ENCODE measurements at places on chromosomes 6 and 20.

DNA sequence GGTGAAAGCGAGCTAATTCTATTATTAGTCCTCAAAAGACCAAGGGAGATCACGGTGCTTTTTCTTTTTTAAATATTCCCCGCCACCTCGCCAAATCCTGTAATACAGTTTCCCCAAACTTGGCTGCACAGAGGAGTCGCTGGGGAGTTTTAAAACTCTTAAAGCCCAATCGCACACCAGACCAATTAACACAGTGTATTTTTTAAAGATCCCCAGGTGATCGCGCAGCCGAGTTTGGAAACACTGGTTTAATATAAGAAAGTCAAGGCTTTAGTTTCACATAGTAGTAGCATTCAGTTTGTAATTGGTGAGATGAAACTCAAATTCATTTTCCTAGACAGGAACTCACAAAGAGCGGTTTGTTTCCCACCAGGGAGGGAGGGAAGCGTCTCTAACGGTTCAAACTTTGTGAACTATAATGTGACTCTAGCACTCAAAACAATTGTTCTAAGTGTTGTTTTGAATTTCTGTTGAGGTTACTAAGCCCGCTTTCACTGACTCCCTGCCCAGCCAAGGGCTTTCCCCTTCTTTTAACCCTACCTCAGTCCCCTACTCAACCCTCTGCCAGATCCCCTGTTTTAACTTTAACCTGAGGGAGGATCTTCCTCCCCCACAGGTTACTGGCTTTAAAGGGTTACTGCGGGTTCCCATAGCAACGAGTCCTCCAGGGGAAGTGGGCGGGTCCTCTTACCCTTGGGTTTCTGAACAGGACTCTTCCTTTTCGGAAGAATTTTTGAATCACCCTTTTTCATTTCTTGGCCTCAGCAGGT is 25.7 kb upstream of the BTBD3 start:
- no peak for DNase-seq

DNA sequence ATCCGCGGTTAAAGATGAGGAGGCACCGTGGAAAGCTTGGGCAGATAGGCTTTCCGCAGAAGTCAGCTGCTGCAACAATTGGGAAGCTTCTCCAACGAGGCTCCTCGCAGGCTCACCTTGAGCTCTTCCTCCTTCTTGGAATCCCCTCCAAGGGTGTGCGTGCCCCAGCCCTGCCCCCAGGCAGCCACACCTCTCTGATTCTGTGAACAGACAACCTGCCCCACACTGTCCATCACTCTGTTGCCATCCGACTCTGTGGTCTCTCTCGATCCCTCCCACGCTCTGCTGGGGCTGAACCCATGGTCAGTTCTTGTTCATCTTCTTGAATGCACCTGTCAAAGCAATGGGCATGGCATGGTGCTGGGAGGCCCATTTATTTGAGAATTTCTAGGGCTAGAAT is 31.5 kb downstream of the PACSIN1 start:
- no peak for DNase-seq

DNA sequence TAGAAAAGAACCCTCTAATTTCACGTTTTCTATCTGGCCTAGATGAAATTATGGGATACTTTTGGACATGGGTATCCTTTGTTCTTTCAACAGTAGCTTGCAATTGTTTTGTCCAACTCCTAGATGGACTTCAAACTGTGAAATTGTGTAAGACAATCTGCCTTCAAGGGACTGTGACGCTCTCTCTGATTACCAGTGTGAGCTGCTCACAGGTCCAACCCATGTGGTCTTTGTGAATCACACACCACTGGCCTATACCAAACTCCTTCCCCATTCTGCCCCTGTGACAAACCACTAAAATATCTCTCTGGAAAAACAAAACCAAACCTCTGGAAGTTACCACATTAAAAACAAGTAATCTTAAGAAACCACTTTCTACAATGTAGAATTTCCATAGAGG is 59.5 kb downstream of the NINL start:
- DNase-seq: peak; percentile 38

- DNase-seq: no peak
Observed at GRCh38 chr20:37411408-37412219, 65.7 kb downstream of the SRC start.

- DNase-seq: no peak
Observed at GRCh38 chr6:36615018-36615761, 21.0 kb downstream of the SRSF3 start.

- DNase-seq: no peak
Observed at GRCh38 chr6:108492131-108492766, 68.5 kb upstream of the FOXO3 start.

- no peak for DNase-seq
Observed at GRCh38 chr6:156474507-156475120, 302.6 kb upstream of the ARID1B start.

- DNase-seq: no peak
Observed at GRCh38 chr6:82015043-82015442, 232.5 kb downstream of the IBTK start.

- peak; percentile 83 for DNase-seq
Observed at GRCh38 chr6:158706369-158706982, 56.6 kb downstream of the SYTL3 start.

GRCh38 chr6:149895833-149896271 is 2.1 kb downstream of the RAET1E start:
- DNase-seq: no peak

DNA sequence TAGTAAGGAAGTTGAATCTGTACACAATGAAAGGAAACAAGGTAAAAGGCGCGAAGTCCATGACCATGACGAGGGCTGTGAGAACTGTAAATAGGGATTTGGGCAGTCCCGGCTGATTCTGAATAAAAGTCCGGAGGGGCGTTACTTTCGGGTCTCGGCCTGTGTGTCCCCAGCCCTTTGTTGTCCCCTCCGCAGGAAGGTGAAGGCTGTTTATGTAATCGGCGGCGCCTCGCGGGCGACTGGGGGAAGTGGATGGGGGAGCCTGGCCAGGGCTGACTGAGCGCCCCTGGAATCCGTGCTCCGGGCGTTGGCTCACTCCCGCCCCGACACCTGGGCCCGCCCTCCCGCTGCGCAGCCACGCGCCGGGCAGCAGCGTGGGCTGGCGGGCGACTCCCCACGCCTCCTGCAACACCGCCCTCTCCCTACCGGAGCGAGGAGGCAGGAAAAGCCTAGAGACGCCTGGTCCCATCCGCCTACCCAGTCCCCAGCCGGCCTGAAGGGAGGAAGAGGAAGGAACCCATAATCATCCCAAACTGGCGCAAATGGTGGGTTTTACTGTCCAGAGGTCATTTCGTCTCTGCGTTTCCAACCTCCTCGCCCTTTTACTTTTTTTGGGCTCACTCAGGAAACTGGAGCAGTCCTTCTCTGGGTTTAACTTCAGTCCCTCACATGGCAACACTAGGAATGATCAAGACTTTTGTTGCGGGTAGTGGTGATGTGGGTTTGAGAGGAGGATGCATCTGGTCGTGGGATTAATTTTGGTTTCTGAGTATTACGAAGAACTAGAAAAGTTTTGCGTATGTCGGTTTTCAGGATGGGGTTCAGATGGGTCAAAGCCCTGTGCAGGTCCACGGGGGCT is 12.1 kb downstream of the TRIM31 start:
- DNase-seq: no peak

GRCh38 chr6:44805238-44805846 is 417.8 kb downstream of the CDC5L start:
- DNase-seq: peak; percentile 20

- DNase-seq: no peak
Observed at GRCh38 chr20:23009636-23010035, 25.5 kb upstream of the SSTR4 start.

GRCh38 chr20:8540466-8540865 is 408.4 kb downstream of the PLCB1 start:
- DNase-seq: no peak

GRCh38 chr20:62487118-62487517 is 11.3 kb upstream of the GATA5 start:
- DNase-seq: no peak

- DNase-seq: peak; percentile 63
Observed at GRCh38 chr6:139219271-139219729, 72.5 kb downstream of the TXLNB start.

DNA sequence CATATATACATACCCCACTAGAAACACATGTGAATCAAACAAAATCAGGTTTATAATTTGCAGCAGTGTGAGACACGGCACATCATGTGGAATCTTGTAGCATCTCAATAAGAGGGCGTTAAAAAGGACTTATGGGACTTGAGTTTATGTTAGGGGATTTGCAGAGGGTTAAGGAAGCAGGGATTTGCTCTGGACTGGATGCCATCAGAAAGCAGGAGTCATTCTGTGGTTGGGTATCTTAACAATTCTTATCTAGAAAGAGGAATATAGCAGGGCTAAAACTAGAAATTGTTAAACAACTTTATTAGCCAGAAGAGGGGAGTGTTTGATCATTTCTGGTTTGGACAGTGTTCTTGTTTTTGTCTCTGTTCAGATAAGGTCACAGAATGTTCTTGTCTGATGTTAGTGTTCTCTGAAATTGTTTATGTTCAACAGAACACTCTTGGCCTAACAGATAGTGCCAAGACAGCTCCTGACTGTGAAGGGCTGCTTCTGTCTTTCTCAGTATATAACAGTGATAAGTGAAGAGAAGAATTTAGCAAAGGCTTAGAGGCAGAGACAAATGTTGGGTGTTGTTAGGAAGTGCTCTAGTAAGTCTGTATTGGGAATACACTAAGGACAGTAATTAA is 39.2 kb downstream of the LIN28B start:
- DNase-seq: no peak

DNA sequence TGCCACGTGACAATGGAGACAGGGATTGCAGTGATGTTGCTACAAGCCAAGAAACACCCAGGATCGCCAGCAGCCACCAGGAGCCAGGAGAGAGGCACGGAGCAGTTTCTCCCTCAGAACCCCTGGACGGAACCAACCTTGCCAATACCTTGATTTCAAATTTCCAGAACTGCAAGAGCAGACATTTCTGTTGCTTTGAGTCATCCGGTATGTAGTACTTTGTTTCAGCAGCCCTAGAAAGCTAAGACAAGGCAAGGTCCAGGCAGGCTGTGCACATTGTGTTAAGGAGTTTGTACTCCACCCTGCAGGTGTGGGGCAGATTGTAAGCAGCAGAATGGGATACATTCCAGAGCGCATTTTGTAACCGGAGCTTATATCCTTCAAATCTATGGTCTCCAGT is 48.3 kb downstream of the TRERF1 start:
- no peak for DNase-seq

DNA sequence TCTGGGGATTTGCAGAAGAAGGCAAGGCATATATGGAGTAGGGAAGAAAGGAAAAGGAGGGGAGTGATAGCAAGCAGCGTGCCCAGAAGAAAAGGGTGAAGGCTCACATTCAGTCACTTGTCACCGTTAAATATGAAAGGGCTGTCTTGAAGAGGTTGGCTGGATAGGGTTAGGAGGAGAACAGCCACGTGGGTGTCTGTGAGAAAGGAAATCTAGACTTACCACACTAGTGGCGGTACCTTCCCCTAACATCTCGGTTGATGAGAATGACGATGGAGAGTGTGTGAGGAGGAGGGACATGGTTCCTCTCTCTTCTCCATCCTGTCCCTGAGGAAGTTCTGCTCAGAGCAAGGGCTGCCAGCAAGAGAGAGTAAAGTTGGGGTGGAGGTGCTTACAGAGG is 74.3 kb upstream of the CCN6 start:
- DNase-seq: no peak

DNA sequence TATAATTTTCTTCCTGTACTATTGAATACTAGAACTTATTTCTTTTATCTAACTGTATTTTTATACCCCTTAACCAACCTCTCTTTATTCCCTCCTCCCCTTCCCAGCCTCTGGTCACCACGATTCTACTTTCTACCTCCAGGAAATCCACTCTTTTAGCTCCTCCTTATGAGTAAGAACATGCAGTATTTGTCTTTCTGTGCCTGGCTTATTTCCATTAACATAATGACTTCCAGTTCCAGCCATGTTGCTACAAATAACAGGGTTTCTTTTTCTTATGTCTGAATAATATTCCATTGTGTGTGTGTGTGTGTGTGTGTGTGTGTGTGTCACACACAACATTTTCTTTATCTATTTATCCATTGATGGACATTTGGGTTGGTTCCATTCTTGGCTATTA is 152.3 kb upstream of the OLIG3 start:
- no peak for DNase-seq

GRCh38 chr6:82131441-82131840 is 116.1 kb downstream of the IBTK start:
- DNase-seq: no peak

GRCh38 chr6:96562886-96563285 is at the start of gene FHL5:
TSS of gene FHL5 (plus strand) at chr6:96563128. CDS start at chr6:96603614, 40,486 bp downstream.
- DNase-seq: peak; percentile 14

GRCh38 chr6:85298553-85298952 is 151.3 kb upstream of the NT5E start:
- DNase-seq: no peak

DNA sequence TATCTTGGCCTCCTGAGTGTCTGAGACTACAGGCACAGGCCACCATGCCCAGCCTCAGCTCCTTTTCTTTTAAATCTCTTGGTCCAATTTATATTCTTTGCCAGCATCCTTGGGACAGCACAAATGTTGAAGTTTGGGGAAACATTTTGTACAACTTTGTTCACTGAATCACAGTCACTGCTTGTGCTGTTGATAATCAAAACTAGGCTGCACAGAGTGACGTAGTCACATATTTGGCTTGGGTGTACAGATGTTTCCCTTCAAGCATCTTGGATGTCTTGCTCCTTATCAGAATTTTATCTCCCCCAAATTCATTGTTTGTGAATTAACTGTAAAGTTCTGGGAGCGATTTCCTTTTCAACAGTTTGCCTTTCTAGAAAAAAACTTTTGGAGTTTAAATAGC is 17.9 kb downstream of the CARMIL1 start:
- DNase-seq: no peak

GRCh38 chr6:29933955-29934354 is 8.4 kb upstream of the HLA-A start:
- DNase-seq: no peak

- DNase-seq: no peak
Observed at GRCh38 chr20:50891138-50891537, 40.1 kb downstream of the ADNP start.

GRCh38 chr20:52172392-52173047 is 19.1 kb downstream of the ZFP64 start:
- DNase-seq: no peak

- no peak for DNase-seq
Observed at GRCh38 chr6:24827970-24828369, 29.3 kb upstream of the ARMH2 start.

GRCh38 chr6:36290668-36291620 is 21.1 kb downstream of the PNPLA1 start:
- no peak for DNase-seq

DNA sequence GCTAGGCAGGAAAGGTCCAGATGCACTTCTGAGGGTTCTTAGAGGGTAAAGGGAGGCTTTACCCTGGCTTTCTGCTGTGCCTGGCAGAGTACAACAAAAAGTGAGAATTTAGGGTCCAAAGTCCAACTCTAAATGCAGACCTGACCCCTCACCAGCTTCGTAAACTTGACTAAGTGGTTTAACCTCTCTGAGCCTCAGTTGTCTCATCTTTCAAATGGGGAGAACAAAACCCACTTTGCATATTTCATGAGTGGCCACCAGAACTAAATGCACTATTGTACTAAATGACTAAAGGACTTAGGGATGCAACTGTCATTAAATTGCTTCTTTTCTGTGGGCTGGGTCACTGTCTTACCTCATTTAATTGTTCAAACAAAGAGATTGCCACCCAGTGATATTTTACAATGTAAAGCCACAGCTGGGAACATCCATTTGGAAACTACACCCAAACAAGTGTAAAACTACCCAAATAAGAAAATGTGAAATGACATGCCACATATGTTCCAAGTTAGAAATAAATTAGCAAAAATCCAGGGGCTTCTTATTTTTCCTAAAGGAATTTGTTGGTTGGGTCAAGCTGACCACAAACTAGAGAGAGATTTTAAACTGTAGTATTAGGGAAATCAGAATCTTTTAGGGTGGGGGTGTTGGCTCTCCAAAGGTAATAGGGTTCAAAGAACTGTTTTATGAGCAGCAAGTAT is 48.3 kb upstream of the RIN2 start:
- no peak for DNase-seq

GRCh38 chr20:47440857-47441773 is 60.6 kb upstream of the NCOA3 start:
- no peak for DNase-seq
